ENCODE measurements at places on chromosomes 11 and 22.

GRCh38 chr11:41328324-41328723 is 131.1 kb downstream of the LRRC4C start:
- DNase-seq, result no peak

GRCh38 chr22:19201869-19202798 is 23.6 kb upstream of the SLC25A1 start:
- no peak for DNase-seq

DNA sequence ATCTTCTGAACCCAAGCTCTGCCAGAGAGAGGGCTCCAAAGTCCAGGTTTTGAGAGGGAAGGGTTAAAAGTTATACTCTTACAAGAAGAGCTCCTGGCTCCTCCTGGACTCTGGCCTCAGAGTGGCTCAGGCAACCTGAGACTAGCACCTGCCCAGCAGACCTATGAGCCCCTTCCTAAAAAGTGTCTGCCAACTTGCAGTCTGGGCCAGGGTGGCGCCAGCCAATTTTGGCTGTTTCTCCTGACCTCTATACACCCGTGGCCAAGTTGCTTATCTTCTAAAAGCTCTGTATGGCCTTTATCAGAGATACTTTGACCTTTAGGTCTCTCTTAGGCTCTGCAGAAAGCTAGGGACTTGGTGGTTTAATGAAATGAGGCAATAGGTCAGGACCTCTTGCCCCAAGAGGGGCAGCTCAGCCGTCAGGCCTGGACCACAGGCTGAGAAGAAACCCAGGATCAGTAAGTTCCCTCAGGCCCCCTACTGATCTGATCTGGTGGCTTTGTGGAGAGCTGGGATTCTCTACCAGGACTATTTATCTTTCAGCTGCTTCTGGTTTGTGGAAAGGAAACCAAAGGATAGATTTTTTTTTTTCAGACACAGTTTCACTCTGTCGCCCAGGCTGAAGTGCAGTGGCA is 10.3 kb upstream of the UCP3 start:
- no peak for DNase-seq

DNA sequence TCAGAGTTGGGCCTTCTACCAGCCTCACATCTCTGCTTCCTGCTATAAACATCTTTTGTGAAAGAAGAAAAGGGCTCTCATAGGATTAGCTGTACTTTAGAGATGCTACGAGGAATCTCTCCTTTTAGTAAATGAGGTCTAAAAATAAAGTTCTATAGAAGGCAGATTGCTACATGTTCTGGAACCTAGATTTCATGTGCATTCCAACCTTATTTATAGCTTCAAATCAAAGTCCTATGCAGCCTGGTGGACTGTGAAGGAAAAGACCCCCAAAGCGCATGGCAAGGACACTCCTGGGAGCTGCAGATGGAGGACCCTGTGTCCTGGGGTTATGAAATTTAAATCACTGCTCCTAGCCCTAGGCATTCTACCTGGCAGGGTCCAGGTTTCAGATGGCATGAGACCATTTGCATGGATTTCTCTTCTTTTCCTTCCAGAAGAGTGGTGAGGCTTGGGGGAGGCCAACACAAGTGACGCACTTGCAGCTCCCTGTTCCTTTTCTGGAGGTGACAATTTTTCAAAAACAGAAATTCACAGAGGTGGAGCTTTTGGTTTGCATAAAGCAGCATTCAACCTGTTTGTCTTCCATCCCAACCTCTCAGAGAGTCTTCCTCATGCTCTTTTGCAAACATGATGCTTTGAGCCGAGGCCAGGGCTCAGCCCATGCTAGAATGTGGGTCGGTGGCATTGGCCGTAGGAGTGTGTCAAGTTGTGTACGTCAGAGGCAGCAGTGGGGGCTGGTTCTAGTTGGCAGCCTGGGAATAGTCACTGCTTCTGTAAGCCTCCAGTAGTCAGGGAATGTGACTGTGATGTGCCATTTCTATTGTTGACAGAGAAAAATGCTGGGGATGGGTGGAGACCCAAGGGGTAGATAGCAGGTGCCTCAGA is 6.3 kb downstream of the CRY2 start:
- DNase-seq, result no peak

GRCh38 chr11:83801799-83802198 is 515.6 kb upstream of the CCDC90B start:
- no peak for DNase-seq

- DNase-seq, result no peak
Observed at GRCh38 chr11:790721-791564, 1.1 kb upstream of the CEND1 start.

GRCh38 chr11:35454362-35454761 is 35.0 kb upstream of the SLC1A2 start:
- DNase-seq, result no peak

DNA sequence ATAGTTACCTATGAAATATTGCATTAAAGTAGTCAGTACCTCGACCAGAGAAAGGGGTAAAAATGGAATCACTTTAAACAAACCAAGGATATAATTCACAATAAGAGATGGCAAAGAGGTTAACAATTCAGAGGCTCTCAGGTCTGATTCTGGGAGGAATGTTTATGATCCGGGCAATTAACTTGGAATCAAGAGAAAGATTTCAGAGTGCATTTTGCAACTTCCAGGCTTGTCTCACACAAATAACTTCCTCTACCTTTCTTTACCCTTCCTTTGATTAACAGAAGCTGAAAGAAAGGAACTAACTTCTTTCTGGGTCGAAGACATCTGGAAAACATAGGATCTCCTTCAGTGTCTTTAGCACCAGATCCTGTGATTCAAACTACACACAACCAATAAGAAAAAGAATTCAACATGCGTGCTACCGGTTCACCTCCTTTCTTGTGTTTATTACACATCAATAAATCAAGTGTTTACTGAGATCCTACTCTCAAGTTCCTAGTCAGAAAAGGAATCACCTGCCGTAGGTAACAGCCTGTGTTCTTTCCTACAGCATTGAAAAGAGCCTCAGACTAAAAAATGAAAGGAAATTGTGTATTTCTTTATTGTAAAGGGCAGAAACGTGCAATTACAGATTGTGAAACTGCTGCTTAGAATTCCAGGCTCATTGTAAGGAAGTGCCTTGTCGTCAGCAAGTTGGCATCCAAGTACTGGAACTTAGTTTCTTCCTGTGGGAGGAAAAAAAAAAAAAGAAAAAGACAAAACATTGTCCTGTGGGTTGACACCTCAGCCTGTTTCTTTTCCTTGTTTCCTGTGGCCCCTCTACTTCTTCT is 29.5 kb downstream of the CARD18 start:
- DNase-seq, result no peak

- DNase-seq, result no peak
Observed at GRCh38 chr22:32839831-32840584, 38.5 kb downstream of the TIMP3 start.

DNA sequence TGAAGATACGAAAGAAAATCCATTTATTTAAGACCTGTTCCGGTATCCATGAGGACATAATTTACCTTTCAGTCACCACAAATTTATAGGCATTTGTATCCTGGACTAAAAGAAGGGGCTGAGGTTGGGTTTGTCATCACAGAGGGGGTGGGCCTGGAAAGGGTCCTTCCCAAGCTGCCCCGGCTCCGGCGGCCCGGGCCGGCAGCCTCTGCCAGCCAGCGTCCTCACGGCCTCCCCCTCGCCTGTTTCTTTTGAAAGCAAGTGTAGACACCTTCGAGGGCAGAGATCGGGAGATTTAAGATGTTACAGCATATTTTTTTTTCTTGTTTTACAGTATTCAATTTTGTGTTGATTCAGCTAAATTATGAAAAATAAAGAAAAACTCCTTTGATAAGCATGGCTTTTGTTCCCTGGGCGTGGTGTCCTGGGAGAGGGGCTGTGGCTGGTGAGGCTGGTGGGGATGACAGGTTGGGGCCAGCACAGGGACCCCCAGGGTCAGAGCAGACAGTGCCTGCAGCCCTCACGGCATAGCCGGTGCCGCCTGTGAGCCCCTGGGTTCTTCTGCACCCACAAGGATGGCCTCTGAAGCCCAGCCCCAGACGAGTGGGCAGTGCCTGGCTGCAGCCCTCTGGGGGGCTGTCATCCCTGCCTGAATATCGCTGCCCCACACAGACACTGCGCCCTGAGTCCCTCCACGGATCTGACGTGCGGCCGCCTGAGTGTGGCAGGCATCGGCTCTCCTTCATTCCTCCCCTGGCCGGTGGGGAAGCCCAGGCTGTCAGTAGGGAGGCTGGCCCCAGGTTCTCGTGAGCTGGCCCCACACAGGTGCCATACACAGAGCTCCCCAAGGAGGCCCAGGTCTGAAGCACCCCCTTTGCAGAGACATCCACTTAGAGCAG is 1075.9 kb downstream of the BRD1 start:
- no peak for DNase-seq

- no peak for DNase-seq
Observed at GRCh38 chr11:206526-207207, 532 bp downstream of the BET1L start.

Data from activated T-helper 9 cell treated with anti-CD3 and anti-CD28 coated beads, Interleukin-2, amount 50 U/mL, for 16 hours (primary cell).